ENCODE measurements at places on chromosomes 11 and 22. TPM values are rescaled to one million over a fixed set of nuclear protein-coding genes. Genes with fewer than 3 reads are reported as not detected.
A peak's percentile ranks its signal among the peaks of the same experiment; 100 is the strongest.

DNA sequence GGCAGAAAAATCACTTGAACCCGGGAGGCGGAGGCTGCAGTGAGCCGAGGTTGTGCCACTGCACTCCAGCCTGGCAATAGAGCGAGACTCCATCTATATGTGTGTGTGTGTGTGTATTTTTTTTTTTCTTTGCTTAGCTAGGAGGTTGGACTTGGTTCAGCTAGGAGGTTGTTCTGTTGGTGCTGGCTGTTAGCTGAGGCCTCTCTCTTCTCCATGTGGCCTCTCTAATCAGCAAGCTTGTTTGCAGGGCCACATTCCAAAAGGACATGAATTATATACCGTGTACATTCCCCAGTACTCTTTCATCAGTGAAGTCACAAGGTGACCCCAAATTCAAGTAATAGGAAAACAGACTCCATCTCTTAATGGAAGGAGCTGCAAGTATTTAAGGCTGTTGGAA, 67.3 kb upstream of the KCNQ1OT1 start:
- DNase-seq, result no peak

- peak; percentile 17 for DNase-seq
Observed at GRCh38 chr22:19663821-19664355, 50.4 kb upstream of the SEPTIN5 start.

- DNase-seq, result no peak
Observed at GRCh38 chr11:134401825-134402809, 9.9 kb downstream of the B3GAT1 start.

- DNase-seq, result no peak
Observed at GRCh38 chr22:19811811-19812771, 42.6 kb downstream of the GNB1L start.

DNA sequence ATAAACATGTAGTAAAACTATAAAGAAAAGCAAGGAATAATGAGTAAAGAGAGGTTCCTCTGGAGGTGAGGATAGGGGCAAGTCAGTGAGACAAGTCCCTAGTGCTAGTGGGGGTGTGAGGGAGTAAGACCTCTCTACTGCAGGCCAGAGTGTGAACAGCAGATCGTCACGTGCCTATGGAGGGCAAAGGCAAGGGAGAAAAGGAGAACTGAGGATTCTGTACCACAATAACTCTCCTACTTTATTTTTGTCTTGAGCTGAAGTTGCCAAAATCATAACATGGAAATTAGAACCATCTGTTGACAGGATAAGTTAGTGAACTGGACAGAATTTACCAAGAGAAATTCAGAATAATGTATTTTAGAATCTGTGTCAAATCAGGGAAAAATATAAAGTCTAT, 77.6 kb downstream of the ENTHD1 start:
- peak; percentile 25 for DNase-seq

DNA sequence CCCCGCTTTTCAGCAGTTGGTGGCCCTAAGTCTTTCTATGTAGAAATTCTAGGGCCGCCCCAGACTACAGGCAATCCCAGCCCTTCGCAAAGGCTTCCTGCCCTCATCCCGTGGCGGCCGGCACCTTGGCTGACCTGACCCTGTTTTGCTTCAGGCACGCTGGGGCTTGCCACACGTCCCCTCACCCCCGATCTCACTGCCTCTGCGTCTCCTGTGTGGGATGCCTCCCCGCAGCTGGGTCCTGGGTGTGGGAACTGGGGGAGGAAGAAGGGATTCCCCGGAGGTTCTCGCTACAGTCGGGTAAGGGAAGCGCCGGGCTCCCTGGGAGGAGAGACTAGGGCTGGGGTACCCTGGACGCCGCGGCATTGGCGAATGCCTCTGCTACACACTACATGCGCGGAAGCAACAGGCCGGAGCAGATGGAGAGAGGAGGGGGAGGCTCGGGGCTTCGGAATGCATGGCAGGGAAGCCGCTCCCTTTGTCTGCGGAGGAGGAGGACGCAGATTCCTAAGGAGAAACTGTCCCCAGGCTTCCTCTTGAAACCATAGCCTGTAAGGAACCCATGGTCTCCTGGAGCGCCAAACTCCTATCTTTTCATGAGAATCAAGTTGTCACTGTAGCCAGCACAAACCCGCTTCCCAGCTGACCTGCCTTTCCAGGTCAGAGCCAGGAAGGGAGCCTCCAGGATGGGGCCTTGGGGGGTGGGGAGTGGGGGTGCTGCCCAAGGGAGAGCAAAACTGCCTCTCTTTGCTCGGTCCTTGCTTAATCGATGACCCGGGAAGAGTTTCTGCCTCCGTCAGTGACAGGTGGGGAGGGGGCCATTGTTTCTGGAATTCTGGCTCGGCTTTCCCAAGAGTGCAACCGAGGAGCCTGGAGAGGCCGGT, 1.4 kb downstream of the DTX4 start:
- DNase-seq, result no peak

DNA sequence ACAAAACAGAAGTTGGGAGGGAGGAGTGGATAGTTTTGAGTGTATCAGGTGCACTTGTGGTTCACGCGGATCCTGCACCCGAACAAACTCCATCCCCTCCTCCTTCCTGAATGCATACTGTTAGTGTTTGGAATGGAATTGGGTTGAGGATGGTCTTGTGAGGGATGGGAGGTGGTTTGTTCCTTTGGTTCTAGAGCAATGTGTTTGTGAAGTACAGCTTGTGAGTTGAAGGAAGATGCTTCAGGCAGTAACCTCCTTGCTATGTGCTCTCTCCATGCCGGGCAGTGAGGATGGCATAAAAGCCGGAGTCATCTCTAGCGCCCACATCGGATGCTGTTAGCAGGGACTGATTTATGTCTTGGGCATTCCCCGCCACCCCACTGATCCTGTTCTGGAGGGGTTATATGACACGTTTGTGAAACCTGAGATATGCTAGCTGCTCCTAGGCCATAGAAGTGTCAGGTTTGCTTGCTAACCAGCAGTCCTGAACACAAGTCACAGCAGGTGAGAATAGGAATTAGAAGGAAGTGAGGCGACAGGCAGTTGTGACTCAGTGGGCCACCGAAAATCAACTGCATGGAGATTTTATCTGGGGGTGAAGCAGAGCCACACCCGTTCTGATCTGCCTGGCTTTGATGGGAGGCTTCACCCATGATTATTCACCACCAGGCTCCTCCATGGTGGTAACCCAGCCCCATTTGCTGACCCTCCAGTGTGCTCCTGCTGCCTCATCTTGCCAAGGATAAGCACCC, 2.2 kb downstream of the BCR start:
- DNase-seq, result no peak

DNA sequence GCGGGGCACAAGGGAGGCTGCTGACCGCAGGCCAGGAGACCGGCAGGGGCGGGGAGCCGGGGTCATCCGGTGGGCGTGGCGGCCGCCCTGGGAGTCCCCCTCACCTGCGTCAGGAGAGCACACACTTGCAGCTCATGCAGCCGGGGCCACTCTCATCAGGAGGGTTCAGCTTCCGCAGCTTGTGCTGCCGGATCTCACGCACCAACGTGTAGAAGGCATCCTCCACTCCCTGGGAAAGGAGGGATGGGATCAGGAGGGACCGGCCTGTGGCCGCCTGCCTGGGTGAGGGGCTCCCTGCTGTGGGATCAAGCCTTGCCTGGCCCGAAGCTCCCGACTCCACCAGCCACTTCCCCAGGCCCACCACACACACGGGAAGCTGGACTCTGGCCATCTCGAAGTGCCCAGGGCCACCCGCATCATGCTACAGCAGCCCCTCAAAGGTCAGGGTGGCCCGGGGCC, 2.8 kb downstream of the HRAS start:
- no peak for DNase-seq

DNA sequence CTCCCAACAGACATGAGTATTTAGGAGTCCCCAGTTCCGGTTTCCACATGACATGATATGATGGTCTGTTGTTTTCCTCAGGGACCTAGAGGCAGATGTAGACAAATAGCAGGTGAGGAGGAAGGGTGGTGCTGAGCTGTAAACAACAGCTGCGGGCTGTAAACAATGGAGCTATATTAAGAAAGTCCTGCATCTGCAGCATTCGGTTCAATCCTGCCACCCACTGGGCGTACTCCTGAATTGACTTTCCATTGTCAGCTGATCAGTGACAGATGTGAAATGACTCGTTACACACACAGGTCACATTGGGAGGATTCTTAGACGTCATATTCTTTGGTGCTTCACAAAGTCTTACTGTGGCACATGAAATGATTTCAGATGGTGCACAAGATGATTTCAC, 26.8 kb upstream of the RAG1 start:
- DNase-seq, result peak; percentile 23

DNA sequence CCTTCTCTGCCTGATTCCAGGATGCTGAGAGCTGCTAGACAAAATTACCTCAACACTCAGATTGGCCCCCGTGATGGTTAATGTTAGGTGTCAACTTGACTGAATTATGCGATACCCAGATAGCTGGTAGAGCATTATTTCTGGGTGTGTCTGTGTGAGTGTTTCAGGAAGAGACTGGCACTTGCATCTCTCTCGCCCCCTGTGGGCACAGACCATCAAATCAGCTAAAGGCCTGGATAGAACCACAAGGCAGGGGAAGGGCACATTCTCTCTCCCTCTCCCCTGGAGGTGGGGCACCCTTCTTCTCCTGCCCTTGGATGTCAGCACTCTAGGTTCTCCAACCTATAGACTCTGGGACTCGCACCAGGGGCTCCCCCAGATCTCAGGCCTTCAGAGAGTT, 79.7 kb downstream of the KIRREL3 start:
- DNase-seq, result no peak

DNA sequence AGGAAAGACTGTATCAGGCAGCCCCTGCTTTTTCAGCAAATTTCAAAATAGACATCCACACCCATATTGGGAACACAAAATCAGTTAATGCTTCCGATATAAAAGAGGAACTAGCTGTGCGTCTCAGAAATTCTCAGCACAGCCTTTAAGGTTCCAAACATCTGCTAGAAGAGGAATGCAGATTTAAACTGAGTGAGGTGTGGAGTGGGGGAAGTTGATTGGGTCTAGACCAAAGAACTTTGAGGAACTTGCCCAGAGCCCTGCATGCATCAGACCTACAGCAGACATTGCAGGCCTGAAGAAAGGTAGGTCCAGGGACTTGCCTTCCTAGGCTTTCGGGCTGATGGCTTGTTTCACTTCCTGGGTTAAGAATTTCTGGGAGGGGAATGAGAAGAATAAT, at the start of gene MS4A4A:
Gene MS4A4A, plus strand, starts transcription at position 255 of the 400 bp plus-strand sequence. Its CDS starts 10 bp downstream, at position 265.
- no peak for DNase-seq

DNA sequence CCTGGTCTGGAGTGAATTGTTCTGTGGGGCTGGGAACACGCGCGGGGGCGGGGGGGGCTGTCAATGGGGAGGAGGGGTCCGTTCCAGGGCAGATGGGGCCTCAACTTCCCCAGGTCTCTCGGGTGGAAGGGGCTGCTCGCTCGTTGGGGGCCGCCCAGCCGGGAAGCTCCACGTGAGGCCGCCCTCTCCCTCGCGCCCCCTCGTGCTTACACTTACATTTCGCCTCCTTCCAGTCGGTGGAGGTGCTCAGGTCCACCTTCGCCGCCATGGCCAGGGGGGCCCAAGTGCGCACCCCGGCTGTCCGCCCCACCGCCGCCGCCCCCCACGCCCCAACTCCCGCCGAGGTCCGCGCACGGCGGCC, 452 bp downstream of the MACROD1 start:
- DNase-seq, result no peak

DNA sequence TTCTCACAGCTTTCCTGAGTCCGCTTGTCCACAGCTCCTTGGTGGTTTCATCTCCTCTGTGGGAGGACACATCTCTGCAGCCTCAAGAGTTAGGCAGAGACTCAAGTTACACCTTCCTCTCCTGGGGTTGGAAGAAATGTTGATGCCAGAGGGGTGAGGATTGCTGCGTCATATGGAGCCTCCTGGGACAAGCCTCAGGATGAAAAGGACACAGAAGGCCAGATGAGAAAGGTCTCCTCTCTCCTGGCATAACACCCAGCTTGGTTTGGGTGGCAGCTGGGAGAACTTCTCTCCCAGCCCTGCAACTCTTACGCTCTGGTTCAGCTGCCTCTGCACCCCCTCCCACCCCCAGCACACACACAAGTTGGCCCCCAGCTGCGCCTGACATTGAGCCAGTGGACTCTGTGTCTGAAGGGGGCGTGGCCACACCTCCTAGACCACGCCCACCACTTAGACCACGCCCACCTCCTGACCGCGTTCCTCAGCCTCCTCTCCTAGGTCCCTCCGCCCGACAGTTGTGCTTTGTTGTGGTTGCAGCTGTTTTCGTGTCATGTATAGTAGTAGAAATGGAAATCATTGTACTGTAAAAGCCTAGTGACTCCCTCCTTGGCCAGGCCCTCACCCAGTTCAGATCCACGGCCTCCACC, 11.7 kb downstream of the RASD2 start:
- no peak for DNase-seq

DNA sequence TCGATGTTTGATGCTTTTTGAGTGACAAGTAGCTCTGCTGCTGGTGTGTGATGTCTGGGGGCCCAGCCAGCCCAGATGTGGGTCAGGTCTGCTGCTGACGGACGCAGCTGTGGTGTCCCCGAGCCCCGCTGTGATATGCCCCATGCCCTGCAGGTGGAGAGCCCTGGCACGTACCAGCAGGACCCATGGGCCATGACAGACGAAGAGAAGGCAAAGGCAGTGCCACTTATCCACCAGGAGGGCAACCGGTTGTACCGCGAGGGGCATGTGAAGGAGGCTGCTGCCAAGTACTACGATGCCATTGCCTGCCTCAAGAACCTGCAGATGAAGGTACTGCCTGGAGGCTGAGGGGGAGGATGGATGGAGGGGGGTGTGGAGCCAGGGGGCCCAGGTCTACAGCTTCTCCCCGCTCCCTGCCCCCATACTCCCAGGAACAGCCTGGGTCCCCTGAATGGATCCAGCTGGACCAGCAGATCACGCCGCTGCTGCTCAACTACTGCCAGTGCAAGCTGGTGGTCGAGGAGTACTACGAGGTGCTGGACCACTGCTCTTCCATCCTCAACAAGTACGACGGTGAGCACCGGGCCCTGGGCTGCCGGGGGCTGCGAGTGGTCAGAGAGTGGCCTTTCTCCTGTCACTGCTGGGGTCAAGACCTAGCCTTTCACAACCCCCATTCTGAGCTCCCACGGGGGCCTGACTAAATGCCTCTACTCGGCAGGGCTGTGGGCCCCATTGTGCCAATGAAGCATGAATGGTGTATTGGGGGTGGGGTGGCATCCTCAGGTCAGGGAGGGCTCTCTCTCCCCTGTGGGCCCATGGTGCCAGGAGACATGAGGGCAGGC, 7.3 kb downstream of the AIP start:
- DNase-seq, result no peak

GRCh38 chr11:132080127-132080526, 709.7 kb downstream of the NTM start:
- no peak for DNase-seq

Gene C11orf87
- total RNA-seq, result 0.69 TPM

Gene UBE4A
- 31.4 TPM for total RNA-seq

Gene CHADL
- 2.8 TPM for total RNA-seq

Gene LARGE1
- 16.4 TPM for total RNA-seq

Gene ZNF70
- 4.3 TPM for total RNA-seq

Measured in skin of body (tissue), 3 donors.